ENCODE measurements at places on chromosomes 11 and 22. TPM values are rescaled to one million over a fixed set of nuclear protein-coding genes. Genes with fewer than 3 reads are reported as not detected.

DNA sequence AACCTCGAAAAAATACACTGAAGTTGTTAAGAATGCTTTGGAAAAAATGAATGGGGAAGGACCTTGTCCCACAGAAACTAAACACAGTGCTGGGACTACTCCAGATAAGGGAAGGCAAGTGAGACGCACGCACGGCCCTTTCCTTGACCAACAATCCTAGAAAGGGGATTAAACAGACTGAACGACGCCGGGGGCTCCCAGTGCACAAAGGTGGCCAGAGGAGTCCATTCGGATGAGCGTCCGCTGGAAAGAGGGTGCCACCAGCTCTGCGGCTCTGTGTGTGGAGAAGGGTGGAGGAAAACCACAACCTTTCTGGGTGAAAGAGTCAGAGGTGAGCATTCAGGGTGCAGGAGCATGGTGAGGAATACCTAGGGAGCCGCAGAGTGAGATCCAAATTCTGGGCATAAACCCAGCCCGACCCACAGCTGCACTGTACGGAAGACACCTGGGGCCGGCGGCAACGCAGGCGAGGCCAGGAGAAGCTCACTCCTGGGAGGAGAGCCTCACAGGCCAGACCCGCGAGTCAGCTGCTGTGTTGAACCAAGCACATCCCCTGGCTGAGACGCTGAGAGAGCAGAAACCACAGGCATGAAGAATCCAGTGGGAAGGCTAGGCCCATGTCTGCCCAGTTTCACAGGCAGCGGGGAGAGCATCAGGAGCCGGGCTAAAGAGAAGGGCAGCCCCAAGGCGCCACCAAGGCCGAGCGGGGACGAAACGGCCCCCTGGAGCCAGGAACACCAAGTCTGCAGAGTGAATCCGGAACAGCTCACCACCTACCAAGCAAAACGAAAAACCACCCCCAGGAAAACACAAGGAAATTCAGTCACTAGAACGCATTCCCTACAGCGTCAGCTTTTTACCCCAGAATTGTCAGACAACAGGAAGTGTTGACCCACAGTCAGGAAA is 177.1 kb downstream of the BRD1 start:
- DNase-seq, result no peak

Gene FBLN1
- 128 TPM for total RNA-seq

- DNase-seq, result no peak
These were observed 743 bp upstream of the RCE1 start for GRCh38 chr11:66842501-66842895.

Gene EMID1
- total RNA-seq, result 7.9 TPM

DNA sequence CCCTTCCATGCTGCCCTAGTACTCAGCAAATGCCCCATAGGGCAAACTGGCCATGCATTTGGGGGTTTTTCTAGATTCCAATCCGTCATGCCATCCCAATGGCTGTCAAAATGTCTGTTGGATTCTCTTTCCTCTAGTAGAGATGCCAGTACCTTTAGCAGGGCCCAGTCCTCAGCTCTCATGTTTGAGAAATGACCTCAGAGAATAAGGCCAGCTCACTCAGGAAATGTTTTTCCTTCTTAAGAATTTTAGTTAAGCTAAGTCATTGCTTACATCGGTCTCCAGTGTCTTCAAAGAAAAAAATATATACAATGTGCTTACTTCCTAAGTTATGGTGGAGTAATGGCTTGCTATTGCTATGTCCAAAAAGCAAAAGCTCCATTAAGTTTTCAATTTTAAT is 14.1 kb upstream of the ALKBH3 start:
- no peak for DNase-seq

- no peak for DNase-seq
These were observed 49.8 kb upstream of the ANO1 start for GRCh38 chr11:70028147-70028855.

GRCh38 chr11:33942954-33943353 is 51.1 kb upstream of the LMO2 start:
- peak; percentile 7 for DNase-seq

- DNase-seq, result no peak
These were observed 10.0 kb upstream of the MYRF start for GRCh38 chr11:61742391-61742790.

- DNase-seq, result no peak
These were observed 136.9 kb downstream of the FAT3 start for GRCh38 chr11:92361551-92361950.

Gene TRIM48
- 0.43 TPM for total RNA-seq

- no peak for DNase-seq
These were observed 212.4 kb upstream of the SESN3 start for GRCh38 chr11:95443386-95443785.

Gene TMEM258
- total RNA-seq, result 41.4 TPM

Gene NRGN
- total RNA-seq, result not detected

DNA sequence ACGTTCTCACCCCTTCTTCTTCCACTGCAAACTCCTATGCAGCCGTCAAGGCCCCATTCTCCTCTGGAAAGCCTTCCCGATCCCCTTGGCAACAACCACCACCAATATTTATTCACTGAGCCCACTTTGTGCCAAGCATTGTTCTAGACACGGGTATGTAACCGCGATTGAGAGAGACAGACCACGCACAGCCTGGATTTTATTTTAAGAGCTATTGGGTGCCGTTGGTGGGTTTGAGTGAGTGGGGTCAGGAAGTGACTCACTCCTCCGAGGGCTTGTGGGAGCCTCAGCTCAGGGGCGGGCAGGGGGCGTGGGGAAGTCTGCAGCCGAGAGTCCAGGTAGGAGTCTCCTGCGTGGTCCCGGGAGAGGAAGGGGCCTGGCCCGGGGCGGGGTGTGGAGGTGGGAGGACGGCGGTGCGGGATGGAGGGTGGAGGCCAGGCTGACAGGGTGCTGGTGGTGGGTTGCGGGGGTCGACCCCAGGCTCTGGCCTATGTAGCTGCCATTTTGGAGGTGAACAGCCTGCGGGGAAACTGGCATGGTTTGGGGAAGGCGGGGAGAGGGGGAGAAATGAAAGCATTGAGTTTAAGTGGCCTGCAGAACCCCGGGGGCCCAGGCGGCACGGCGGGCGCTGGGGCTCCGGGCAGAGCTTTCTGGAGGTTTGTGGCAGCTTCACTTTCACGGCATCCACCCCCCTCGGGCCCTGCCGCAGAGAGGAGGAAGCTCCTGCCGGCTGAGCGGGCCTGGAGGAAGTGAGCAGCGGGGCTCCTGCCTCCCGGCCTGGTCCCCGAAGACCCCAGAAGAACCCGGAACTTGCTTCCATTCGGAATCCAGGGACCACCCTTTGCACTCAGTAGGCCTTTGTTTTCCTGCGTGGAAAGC is 547 bp downstream of the PARVG start:
- no peak for DNase-seq

Gene OR51F1
- total RNA-seq, result not detected

Gene NF2
- total RNA-seq, result 54.7 TPM

- no peak for DNase-seq
These were observed 132.7 kb downstream of the CASP12 start for GRCh38 chr11:104765401-104766095.

GRCh38 chr11:86708669-86709068 is 36.3 kb upstream of the ME3 start:
- DNase-seq, result no peak

- DNase-seq, result no peak
These were observed 90.6 kb upstream of the FGF3 start for GRCh38 chr11:69909561-69910518.

DNA sequence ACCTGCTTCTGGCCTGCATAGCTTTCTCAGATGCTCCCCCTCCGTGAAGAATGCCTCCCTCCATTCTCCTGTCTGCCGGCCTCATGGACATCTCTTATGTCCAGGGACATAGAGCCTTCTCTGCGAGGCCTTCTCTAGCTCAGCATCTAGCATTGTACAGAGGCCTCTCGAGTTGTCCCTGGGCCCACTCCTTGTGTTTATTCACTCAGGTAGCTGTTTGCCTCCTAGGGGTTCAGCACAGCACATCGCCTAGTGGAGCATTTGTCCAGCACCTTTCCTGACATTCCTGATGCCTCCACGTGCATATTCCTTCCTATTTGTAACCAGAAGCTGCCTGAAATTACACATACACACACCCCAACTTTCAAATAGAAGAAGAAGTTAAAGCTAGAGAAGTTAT is 101.3 kb downstream of the TBC1D22A start:
- DNase-seq, result no peak

DNA sequence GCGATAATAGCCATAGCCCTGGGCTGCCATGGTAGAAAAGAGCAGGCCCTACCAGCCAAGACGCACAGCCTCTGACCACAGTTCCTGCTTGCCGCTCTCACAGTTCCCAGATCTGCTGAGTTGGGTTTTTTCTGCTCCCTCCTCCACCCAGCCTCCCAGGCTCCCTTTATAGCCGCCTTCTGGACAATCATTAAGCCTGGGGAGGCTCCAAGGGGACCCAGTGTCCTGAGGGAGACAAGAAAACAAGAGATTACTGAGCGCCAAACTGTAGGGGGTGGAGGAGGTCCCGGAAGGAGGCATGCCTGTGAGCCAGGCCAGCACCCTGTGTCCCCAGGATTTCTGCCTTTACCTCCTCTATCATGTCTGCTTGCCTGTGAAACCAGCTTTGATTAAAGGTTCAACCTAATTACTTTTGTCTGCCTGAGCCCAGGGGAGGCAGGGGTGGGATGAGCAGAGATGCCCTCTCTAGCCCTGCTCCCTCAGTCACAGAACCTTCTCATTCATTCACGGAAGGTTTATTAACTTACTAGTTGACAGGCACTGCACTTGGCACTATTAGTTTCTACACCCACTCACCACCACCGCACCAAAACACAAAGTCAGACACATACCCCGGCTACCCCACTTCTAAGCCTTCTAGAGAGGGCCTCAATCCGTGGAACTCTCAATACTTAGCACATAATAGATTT is 1.2 kb downstream of the SLC37A4 start:
- DNase-seq, result peak; percentile 40
